Stimulated activated CD4-positive, alpha-beta T cell treated with anti-CD3 and anti-CD28 coated beads, Interleukin-4, amount 100 ng/mL, for 24 hours (primary cell): ENCODE measurements at places on chromosomes 3 and 15.

GRCh38 chr3:157104521-157104920, 55.4 kb downstream of the CCNL1 start:
- DNase-seq = no peak

GRCh38 chr3:55000546-55000945, 72.7 kb upstream of the LRTM1 start:
- no peak for DNase-seq

DNA sequence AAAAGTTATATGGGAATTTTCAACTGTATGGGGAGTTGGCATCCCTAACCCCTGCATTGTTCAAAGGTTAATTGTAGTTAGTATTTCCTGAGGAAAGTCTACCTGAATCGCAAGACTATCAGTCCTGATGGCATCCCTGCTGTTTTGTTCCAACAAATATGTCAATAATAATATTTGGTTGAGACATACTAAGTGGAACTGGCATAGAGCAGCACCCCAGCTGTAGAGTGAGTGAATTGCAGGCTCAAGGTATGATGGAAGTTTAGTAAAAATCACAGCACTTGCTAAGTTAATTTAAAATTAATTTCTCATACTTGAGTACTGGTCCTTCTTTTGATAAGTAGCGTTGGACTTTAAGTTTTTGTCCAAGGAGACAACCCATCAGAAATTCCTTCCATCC, 18.0 kb upstream of the COMMD2 start:
- no peak for DNase-seq

- no peak for DNase-seq
These were observed 746.8 kb upstream of the LMCD1 start for GRCh38 chr3:7754653-7755441.

GRCh38 chr15:83283813-83284558, 478 bp downstream of the BNC1 start:
- no peak for DNase-seq

DNA sequence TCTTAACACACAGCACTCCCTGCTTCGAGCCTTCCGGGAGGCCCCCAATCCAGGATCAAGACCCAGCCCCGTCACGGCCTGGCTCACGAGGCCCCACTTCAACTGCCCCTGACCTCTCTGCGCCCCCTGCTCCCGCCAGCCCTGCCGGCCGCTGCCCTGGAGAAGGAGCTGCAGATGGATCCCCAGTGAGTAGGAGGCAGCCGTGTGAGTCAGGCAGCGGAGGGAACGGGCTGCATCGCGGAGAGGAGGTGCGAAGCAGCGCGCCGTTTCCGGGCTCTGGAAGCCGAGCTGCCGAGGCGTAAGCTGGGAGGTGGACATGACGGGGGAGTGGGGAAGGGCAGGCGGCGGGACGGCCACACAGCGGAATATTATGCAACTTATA, 133.4 kb downstream of the TPRA1 start:
- DNase-seq = peak; percentile 14

DNA sequence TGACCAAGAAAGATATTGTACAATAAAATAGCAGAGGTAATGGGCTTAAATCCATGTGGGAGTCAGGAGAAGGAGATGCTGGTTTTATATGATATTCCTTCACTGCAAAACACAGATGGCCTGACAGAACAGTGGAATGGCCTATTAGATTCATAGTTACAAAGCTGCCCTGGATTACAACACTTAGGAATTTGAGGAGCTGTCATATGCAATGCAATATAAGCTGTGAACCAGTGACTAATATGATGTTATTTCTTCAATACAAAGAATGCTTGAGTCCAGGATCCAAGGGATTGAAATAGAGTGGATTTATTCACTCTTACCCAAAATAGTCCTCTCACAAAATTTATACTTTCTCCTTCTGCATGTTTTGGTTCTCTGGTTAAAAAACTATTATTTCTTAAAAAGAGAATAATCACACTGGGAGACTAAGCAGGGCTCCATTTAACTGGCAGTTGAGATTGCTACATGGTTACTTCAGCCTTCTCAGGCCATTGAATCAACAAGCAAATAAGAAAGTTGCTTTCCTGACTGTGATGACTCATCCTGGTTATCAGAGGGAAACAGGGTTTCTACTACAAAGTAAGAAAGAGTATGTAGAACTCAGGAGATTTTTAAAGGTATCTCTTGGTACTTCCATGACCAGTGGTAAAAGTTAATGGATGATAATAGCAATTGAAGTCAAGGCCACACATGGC, 79.8 kb upstream of the ZPLD1 start:
- no peak for DNase-seq

GRCh38 chr3:172098698-172099494, 59.5 kb downstream of the FNDC3B start:
- DNase-seq = no peak

DNA sequence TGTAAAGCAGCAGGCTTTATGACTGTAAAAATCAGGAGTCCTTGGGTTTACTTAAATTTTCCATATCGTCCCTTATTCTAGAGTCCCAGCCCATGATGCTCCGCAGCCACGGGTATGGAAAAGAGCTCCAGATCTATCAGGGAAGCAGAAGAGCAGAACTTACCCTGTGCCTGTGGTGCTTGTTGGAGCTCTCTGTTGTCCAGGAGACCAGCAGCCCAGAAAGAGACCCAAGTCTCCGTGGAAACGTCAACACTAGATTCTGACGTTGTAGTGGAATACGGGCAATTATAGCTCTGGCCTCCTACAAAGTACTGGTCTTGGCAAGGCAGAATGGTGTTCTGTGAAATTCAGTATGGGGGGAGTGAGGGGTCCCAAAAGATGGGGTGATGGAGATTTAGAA, 2.0 kb downstream of the GMNC start:
- DNase-seq = no peak

GRCh38 chr3:120642368-120642948, 39.6 kb downstream of the HGD start:
- DNase-seq = no peak

GRCh38 chr3:113910966-113911365, 36.8 kb upstream of the ZDHHC23 start:
- DNase-seq = no peak

- no peak for DNase-seq
These were observed 47.0 kb upstream of the PPIB start for GRCh38 chr15:64209680-64210334.

DNA sequence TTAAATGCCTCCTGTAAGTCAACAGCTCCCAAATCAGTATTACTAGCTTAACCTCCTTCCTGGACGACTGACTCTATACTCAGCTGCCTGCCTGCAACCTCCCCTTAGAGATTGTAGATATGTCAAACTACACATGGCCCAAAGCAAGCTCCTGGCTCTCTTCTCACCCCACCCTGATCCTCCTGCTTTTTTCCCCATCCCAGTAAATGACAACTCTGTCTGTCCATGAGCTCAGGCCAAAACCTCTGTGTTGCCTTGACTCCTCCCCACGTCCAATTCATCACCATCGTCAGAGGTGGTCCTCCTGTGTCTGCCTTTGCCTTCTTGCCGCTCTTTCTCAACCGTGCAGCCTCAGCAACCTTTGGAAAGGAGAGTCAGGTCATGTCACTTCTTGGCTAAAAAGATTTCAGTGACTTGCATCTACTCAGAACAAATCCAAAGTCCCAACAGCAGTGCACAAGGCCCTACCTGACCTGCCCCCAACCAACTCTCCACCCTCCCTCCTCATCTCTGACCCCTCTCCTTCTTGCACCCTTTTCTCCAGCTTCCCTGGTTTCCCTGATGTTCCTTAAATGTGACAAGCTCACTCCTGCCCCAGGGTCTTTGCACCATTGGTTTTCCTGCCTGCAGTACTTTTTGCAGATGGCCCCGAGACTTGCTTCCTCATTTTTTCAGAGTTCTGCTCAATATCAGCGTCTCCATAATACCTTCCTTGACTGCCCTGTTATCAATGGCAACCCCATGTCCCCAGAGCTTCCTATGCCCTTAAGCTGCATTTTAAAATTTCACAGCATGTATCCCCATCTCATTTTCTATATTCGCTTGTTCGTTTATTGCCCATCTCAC, 52.8 kb downstream of the LSM3 start:
- DNase-seq = no peak

GRCh38 chr3:183548262-183548769, 7.2 kb downstream of the KLHL6 start:
- DNase-seq = no peak

DNA sequence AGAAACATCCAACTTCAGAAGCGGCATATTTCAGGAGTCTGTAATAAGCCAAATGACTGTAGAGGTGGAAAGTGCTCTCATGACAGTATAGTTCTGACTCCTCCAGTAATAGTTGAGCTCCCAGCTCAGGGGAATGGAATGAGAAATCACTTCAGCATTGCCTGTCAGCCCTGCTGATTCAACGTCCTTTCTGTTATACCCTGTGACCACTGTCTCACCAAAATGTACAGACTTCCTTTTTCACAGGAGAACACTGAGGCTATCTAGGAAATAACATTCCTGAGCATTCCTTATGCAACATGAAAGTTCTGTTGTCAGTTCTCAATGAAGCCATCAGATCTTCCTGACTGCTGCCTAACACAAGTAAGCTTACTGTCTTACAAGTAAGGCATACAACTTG, 284.5 kb upstream of the MME start:
- DNase-seq = no peak

DNA sequence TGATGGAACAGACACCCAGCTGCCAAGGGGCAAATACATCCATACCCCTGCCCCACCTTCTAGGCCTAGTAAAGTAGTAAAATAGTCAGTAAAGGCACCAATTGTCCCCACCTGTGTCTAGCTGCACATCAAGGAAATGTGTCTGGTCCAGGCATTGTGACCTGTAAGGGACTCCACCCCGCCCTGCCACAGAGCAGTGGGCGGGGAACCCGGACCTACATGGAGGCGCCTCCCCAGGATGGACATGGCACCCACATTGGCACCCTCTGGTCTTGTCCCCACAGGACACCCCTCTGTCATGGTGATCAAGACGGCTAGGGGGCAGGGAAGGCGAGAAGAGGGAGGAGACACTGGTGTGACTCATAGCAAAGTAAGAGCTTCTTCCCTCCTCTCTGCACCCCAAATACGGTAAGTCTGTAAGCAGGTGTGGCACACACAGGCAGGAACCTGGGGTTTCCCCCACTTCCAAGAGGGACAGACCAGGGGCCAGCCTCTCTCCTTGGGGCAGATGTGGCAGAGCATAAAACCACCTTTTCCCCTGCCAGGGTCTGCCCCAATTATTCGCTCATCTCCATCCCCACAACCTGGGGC, 13.5 kb upstream of the LINGO1 start:
- no peak for DNase-seq

- no peak for DNase-seq
These were observed 26.6 kb upstream of the MGA start for GRCh38 chr15:41633609-41634008.

DNA sequence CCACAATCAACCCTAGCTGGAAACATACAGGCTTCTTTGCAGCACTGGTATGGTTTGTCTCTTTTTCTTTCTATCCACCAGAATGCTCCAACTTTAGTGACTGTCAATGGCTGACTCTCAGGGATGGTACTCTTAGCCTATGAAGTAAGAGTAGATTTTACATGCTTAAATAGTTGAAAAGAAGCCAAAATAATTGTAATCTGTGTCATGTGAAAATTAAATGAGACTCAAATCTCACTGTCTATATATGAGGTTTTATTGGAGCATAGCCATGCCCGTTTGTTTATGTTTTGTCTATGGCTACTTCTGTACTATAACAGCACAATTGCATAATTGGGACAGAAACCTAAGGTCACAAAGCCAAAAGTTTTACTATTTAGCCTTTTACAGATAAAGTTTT, 29.1 kb upstream of the PDZRN3 start:
- no peak for DNase-seq

- no peak for DNase-seq
These were observed 24.2 kb downstream of the NBEAL2 start for GRCh38 chr3:47003461-47004368.

- no peak for DNase-seq
These were observed 110.2 kb downstream of the RORA start for GRCh38 chr15:61118885-61119284.

DNA sequence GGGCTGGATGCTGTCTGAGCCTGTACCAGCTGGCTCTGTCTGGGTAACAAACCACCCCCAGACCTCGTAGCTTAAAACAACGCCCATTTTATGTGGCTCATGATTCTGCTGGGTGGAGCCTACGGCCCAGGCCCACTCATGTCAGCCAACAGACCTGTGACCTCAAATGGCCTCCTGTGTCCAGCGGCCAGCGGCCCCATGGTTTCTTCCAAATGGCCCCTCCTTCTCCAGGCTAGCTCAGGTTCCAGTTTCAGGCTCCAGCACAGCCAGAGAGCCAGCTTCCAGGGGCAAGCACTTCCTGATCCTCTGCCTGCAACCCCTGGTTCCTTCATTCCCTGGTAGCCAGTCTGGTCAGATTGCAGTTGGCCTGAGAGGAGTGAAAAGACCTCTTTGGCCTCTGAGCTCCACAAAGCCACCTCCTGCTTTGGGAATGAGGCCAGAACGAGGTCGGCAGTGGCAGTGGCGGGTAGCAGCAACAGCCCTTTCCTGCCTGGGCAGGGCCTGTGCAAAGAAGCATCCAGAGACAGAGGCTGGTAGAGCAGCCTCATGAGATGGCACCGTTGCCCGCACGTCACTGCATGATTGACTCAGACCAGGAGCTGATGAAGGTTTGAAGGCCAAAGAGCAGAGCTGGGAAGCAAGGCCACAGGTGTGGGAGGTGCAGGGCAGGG, 21.0 kb upstream of the PLXNA1 start:
- no peak for DNase-seq

- DNase-seq = no peak
These were observed 26.0 kb downstream of the MASP1 start for GRCh38 chr3:187265461-187265955.
